CMK (cell line): ENCODE measurements at places on chromosomes 5 and 9.

- DNase-seq: no peak
These were observed 32.1 kb upstream of the IL6ST start for GRCh38 chr5:56026863-56027300.

DNA sequence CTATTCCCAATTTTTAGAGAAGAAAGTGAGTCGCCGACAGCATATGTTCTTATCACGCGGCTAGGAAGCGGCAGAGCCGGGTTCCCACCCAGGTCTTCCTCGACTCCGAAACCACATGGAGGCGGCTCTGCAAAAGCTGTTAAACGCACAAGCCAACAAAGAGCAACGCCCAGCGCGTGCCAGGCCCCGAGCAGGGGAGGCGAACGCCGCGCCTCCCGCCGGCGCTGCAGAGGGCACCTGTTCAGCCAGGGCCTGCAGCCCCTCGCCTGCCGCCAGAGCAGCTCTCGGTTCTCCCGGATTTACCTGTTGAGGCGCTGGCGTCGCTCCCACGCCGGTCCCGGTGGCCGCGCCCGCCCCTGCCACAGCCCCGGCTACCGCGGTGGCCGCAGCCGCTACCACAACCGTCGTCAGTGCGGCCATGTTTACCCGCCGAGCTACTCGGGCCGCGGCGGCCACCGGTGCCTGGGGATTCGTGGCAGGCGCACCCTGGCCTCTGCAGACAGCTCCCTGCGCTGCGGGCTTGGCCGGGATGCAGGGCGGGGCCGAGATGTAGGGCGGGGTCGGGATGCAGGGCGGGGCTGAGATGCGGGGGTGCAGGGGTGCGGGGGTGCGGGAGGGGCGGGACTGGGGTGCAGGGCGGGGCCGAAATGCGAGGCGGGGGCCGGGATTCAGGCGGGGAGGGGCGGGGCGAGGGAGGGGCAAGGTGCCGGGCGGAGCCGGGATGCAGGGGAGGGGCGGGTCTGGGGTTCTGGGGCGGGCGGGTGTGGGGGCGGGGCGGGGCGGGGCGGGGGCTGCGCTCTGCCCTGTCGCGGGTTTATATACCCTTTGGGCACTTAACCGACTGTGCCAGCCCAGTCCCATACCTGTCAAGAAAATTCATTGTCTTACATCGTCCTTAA lies at the start of gene CCDC112:
TSS of gene CCDC112 (minus strand) at position 531 of the 899 bp plus-strand sequence. CDS start at position 420, 111 bp downstream.
- peak; percentile 41 for DNase-seq

- no peak for DNase-seq
These were observed 70.0 kb downstream of the AMBP start for GRCh38 chr9:114007991-114008666.

DNA sequence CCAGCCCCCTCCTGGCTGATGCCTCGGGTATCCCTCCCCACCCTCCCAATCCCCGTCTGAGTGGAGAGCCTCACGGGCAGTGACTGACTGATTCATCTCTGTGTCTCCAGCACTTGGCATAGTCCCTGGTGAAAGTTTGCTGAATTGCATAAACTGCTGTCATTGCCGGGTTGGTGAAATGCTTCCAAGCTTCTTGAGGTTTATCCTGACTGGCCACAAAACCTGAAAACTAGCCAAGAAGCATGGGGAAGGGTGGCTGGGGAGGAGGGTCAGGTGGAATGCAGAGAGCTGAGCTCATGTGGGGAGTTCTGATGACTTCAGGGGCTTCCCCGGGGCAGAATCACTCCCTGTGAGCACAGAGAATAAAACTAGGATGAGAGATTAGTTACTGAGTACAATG lies 56.9 kb upstream of the GGTA1 start:
- no peak for DNase-seq

GRCh38 chr5:32458880-32459495 lies 14.4 kb upstream of the ZFR start:
- DNase-seq: no peak

- DNase-seq: no peak
These were observed 12.0 kb upstream of the PHYKPL start for GRCh38 chr5:178244576-178244975.

GRCh38 chr9:127361561-127361960 lies 35.4 kb upstream of the SLC2A8 start:
- DNase-seq: peak; percentile 9

GRCh38 chr5:107806271-107806670 lies 135.5 kb upstream of the EFNA5 start:
- DNase-seq: no peak

DNA sequence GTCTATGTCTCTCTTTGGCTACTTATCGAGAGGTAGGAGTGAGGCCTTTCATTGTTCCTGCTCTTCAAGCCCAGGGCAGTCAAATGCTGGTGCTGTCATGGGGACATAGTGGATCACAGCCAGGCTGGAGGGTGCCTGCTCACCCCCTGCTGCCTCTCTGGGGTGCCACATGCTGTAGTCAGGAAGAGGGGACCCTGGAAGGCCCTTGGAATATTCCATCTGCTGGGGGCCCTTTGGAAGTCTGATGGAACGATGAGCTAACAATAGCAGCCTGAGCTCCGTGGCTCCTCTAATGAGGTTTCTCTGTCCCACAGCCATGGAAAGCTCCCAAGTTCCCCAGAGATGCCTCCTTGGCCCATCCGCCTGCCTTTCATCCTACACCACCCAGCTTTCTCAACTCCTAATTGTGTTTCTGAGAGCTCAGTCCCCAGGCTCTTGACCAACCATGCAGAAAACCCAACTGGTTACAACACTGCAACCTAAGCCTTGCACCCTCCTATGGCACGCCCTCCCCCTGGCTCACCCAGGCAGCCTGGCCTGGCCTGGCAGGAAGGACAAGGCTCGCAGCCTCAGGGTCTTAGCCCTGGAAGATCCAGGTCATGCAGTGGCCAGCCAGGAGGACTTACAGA lies 91.7 kb downstream of the NRG2 start:
- no peak for DNase-seq

- DNase-seq: no peak
These were observed 82.3 kb upstream of the TLE4 start for GRCh38 chr9:79489261-79490000.

DNA sequence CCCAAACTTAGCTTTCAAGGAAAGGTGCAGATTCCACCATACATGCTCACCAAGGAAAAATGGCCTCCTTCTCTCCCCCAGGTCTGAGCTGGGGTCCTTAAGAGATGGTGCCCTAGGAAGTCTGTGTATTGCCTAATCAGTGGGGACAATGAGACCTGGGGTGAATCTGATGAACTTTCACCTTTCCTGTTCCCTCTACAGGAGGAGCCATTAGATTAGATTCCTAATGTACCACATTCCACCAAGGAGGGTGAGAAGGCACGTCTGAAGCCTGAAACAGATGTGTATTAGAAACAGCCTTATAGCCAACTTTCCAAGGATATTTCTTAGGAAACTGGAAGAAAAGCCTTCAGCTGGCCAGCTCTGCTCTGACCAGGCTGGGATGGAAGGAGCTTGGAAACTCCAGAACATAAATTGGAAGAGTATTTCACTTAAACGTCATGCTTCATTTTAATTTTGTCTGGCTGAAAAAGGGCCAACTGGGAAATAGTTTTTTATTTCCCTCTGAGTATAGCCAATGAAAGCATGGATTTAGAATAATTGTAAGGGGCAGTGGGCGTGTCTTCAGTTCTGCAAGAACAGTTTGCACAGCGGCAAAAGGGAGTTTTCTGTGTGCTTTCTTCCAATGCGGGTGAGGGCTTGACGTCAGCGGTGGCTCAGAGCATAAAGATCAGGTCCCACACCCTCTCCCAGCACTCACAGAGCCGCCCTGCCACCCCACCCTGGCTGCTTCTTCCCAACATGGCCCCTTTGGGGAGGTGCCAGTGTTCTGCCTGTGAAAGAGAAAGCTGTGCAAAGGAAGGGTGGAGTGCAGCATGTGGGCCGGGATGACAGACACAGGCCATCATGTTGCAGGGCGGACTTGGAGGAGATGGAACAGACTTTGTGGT lies 210.9 kb downstream of the ESM1 start:
- no peak for DNase-seq

DNA sequence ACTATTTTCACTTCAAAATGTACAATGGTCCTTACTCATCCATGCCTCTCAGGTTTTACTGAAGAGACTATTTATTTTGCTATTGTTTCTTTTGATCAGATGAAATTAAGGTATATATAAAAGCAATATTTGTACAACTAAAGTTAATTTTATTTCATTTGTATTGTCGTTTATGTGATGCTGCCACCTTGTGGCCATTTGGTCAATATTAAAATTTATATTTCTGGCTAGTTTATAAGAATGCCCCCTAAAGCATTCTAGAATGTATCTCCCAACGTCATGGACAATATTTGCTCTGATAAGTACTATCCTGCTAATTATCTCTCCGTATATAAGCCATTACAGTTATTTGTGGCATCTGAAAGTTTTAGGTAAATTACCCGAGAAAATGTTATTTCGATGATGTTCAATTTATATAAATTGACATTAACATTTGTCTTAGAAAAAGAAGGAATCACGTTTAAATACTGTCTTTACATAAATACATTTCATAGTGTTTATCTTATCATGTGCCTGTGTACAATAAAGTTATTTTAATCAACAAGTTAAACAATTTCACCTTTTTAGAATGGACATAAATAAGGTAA lies 680.0 kb downstream of the TAF11L14 start:
- no peak for DNase-seq

GRCh38 chr5:151249281-151249680 lies 3.7 kb upstream of the GM2A start:
- DNase-seq: no peak

GRCh38 chr9:99377790-99378775 lies 156.0 kb downstream of the SEC61B start:
- no peak for DNase-seq

DNA sequence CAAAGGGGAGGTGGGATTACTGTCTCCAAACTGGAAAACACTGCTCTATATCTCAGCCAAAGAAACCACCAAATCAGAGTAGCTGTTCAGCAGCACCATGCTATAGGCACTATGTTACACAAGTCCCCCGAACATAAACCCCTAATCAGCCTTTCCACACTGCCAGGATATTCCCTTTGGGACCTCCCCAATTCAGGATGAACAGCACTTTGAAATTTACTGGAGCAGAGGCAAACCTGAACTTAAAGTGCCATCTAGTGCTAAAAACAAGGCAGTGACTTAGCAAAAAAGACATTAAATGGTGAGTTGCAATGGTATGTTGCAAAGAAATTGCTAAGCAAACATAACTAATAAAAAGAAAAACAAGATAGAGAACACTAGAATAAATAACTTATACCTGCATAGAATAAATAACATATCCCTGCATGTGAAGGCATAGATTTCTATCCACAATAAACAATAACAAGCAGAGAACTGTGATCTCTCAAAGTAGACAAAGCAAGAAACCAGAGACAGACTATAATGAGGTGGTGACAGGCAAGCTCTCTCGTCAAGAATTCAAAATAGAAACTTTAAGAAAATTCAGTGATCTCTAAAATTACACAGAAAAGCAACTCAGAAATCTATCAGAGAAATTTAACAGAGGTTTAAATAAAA lies 584.4 kb upstream of the ACO1 start:
- no peak for DNase-seq

DNA sequence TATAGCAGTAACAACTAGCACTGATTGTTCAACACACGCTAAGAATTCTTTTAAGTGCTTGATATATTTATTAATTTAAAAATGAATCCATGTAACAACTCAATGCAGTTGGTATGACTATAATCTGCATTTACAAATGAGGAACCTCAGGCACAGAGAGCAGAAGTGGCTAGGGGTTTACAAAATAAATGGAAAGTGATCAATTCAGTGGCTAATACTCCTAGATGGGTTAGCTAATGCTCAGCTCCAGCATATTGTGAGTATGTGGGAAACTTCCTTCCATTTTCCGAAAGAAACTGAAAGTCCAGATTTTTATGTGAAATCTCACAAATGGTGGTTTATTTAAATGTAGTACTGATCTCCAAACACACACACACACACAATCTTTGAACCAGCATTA lies 128.0 kb downstream of the RFX3 start:
- no peak for DNase-seq

GRCh38 chr9:123544007-123544827 lies 188.2 kb downstream of the CRB2 start:
- DNase-seq: no peak

GRCh38 chr5:135087950-135088349 lies 53.9 kb upstream of the PITX1 start:
- no peak for DNase-seq

- no peak for DNase-seq
These were observed 9.2 kb downstream of the INSYN2B start for GRCh38 chr5:169970911-169971765.

DNA sequence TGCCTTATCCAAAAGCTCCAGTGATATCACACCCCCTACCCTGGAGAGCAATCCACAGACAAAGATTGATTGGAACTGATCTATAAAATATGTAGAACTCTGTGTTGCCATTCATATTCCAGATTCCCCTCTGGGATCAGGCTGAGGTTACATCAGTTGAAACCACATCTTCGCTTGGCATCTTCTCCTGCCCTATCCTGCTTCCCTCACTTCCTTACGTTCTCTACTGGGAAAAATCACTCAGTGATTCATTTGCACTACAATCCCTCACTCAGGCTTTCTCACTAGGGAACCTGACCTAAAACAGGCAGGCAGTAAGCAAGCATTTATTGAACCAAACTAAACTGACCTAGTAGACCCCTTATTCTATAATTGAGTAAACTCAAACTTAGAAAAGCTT lies 111.7 kb downstream of the ESM1 start:
- DNase-seq: no peak

GRCh38 chr5:33738097-33738496 lies 153.7 kb downstream of the ADAMTS12 start:
- no peak for DNase-seq

DNA sequence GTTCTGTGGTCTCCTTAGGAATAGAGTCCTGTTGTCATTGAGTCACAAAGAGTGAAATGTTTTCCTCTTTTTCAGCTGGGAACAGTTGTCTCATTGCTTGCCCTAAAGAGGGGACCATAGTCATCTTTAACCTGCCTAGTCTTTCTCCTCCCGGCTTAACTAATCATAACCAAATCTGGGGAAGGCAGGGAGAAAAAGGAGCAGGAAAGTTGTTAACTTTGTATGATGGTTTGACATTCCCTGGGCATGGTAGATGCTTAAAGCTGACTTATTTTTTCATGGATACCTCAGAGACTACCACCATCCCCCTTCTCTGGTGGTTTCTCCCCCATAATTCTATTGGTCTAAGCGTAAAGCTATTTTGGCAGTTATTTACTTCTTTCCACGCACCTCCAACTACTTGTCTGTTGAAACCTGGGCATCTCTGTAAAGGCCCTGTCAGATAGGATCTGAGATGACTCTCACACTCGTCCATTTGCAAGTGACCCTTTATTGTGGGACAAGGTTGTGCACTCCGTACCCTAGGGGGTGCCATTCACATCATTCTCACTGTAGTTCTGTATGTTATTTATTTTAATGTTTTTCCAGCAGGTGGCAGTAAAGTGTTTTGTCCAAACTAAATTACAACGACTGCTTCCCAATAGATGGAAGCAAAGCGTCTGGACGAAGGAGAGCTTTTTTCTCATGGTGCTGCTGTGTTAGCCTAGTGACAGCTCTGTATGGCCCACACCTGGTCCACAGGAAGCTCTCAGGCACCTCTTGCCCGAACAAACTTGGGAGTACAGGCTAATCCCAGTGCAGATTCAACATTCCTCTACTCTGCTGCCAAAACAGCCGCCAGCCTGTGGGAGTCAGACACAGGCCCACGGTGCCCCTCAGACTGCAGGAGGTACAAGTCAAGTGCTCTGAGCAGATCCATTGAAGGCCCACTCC lies 3.0 kb upstream of the FAM13B start:
- peak; percentile 72 for DNase-seq

GRCh38 chr5:135120951-135121350 lies 86.9 kb upstream of the PITX1 start:
- DNase-seq: no peak
